ENCODE measurements at places on chromosomes 11 and 22.

GRCh38 chr11:73034777-73035176 lies 107.3 kb downstream of the FCHSD2 start:
- no peak for DNase-seq

GRCh38 chr11:83070731-83071566 lies 748 bp downstream of the RAB30 start:
- DNase-seq, result peak; percentile 29

DNA sequence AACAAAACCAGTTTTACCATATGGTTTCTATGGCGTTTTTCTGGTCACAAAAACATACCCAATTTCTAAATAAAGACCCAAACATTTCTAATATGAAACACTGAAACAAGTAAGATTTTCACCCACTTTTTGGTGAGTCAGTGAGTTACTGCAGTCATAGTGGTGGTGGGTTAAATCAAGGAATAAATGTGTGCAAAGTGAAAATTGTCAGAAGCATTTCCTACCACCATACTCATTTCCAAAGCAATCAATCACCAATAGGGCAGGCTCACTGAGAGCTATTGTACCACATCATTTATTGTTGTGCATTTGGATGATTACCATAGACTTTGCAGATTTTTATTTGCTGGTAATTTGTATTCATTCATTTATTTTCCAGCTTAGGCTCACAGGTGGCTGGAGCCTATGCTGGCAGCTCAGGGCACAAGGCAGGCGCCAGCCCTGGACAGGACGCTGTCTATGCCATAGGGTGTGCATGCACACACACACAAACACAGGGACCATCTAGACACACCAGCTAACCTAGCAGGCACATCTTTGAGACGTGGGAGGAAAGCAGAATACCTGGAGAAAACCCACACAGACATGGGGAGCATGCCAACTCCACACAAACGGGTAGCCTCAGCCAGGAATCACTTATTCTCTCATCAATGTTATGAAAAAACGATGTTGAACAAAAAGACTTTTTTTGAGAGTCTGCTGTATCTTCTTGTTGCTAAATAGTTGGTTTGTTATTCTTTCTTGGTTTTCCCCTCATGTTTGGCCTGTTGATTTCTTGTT lies 5.1 kb downstream of the FAM118B start:
- no peak for DNase-seq

DNA sequence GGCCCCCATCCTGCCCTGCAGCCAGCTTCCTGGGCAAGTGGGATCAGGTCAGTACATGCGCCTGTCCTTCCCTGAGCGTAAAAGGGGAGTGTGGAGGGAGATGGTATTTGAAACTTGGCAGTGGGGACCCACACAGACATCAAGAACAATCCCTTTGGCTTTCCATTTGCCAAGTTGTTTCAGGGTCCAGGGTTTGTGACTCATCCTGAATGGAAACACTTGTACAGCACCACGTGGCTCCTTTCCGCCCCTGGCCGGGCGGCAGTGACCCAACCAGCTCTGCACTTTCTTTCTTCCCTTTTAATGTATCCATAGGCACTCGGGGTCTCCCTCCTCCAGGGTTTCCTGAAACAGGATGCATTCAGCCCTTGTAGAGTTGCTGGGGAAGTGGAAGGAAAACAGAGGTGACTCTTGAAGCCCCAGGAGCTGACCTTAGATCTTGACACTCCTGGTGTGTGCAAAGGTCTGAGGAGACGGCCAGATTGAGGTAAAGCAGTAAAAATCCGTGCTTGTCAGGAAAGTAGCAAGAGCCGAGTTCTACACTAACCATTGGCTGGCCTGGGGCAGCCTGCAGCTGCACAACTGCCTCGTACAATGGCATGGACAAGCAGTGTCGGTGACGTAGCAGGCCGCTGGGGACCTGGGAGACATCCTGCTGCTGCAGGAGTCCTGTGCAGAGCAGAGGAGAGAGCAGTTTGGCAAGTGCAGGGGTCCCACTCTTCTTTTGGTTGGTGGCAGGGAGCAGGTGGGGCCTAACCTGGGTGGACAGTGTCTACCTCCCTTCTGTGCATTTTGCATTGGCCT lies 189.8 kb downstream of the SNX19 start:
- DNase-seq, result no peak

DNA sequence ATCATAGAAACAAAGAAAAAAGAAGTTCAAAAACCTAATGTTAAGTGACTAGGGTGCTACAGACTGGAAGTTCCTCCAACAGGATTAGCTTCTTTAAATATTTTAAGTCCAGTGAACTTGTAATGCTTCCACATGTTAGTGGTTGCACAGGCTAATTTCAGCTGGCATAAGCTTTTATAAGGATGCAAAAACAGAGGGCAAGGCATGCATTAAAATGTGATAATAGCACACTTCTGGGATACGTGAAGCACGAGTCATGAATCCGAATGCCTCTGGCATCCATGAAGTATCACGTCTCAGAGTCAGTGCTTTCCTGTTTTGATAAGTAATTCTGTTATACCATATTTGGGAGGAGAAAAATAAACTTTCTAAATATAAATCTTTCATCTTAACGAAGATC lies 106.8 kb downstream of the DCDC1 start:
- DNase-seq, result no peak

- no peak for DNase-seq
Observed at GRCh38 chr11:73326929-73327811, 19.1 kb downstream of the ARHGEF17 start.

- DNase-seq, result peak; percentile 15
Observed at GRCh38 chr22:24146194-24146616, 35.1 kb upstream of the SUSD2 start.

DNA sequence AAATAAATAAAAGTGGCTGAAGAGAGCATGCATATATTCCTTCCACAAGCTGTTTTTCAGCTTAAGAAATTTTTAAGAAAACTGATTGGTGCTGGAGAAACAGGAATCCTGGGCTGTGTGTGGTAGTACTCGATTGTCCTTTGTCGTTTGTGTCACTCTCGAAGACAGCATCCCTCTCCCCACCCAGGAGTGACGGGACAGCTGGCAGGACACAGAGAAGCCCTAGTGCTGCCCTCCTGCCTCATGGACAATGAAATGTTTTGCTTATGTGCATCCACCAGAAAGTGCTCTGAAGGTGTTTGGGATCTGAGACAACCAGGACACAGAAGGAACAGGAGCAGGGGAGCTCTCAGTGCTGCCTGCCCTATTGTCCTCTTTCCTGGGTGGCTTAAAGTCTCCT lies 12.8 kb downstream of the PLAAT4 start:
- no peak for DNase-seq

DNA sequence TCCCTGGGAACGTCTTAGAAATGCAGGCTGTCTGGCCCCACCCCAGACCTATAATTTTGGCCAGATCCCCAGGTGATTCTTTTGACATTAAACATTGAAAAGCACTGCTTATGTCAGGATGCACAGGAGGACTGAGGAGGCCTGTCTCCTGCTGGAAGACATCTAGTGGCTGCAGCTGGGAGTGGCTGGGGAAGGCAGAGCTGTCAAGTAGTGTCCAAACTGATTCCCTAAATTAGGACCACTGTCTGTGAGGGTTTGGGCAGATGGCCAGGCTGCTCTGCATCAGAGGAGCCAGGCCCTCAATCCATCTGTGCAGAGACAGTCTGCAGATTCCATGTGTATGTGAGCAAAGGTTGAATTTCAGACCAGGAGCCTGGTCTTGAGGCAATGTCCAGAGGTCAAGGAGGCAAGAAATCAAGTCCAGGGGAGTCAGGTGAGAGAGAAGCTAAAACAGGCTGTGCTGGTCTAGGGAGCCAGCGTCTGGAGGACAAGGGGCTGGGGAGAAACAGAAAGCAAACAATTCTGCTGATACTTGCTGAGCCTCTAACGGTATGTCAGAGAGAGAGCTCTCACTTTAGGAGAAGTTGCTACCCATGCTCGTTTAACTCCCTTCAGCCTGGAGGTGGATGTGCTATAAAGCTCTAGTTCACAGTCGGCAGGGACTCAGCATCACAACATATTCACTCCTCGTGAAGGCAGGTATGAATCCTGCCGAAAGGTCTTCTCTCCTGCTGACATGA lies 15.3 kb upstream of the SYTL2 start:
- DNase-seq, result no peak

- no peak for DNase-seq
Observed at GRCh38 chr11:122782222-122782621, 56.1 kb upstream of the CRTAM start.

GRCh38 chr22:23718371-23719165 lies 27.8 kb downstream of the RGL4 start:
- no peak for DNase-seq

GRCh38 chr11:7488681-7489080 lies 3.4 kb downstream of the OLFML1 start:
- no peak for DNase-seq

DNA sequence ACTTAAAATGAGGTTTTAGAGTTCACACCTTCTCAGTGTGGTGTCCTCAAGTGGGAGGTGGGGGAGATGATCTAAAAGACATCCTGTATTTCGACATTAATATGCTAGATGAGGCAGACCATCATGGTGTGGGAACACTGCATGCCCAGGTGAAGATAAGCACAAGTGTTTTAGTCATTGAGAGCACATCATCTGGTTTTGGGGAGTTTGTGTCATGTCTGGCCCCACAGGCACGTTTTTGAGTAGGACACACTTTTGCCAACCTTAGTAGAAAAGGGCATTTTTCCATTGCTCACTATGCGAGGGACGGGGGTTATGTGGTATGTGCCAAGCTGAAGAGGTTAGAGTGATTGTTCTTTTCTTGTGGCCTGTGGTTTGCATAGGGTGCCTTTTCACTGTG lies 189.3 kb downstream of the DBX1 start:
- DNase-seq, result no peak

- no peak for DNase-seq
Observed at GRCh38 chr11:646214-646613, 9.1 kb downstream of the DRD4 start.

GRCh38 chr11:116692318-116693101 lies 80.3 kb downstream of the BUD13 start:
- DNase-seq, result no peak

DNA sequence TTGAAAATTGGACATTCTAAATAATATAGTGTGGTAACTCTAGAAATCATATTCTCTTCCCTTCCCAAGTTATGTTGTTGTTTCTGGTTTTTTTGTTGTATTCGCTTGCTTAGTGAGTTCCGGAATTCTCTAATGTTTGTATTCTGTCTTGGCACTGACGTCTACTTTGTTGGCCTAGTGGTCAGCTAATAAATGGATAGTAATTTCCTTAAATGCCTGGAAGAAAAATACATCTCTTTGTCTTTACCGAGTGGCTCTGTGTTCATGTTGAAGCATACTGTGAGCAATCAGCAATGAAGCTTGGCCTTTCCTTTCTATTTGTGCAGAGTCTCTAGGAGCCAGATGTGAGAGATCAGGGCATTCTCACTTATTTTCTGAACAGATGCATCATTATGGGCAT lies 1225.7 kb downstream of the JRKL start:
- DNase-seq, result no peak

- DNase-seq, result no peak
Observed at GRCh38 chr11:113077379-113077778, 116.2 kb downstream of the NCAM1 start.

DNA sequence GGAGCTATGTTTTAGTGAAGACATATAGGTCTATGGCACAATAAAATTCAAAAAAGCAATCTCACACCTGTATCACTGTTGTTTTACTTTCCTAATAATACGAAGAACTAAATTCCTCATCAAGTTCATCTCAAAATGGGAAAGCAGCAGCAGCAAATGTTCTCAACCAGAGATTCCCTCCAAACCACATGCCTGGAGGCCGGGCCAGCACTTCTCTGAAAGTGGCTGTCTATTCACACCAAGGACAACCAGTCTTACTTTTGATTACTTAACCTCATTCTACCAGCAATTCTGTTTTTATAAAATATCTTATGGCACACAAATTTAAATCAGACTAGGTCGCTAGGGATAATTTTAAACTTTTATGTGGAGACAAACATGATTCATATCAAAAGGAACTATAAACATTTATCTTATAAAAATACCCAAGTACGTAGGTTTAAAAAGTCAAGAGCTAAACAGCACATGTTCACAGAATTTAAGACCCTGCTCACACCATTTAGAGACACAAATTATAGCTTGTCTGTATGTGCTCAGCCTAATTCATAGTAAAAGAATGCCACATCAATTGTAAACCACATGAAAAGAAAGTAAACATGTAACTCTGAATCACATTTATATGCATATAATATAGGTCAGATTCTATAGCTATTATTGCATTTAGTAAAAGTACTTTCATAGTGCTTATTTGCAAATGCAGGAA lies 46.1 kb downstream of the RRAS2 start:
- peak; percentile 14 for DNase-seq

DNA sequence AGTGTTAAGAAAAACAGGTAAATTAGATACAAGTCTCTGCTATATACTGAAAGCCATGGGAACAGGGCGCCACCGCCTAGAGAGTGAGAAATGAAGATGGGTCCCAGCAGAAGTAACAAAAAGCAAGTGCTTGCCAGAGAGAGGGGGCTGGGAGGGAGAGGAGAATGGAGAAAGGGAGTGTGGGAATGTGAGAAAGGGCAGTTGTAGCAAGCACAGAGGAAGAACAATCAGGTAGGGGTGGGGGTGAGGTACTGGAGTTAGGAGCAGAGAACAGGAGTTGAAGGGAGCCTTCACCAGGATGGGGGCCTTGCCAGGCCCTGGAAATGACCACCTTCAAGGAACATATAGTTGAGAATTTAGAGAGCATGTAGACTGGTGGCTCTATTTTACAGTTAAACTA lies 66.8 kb downstream of the TCF20 start:
- DNase-seq, result no peak

DNA sequence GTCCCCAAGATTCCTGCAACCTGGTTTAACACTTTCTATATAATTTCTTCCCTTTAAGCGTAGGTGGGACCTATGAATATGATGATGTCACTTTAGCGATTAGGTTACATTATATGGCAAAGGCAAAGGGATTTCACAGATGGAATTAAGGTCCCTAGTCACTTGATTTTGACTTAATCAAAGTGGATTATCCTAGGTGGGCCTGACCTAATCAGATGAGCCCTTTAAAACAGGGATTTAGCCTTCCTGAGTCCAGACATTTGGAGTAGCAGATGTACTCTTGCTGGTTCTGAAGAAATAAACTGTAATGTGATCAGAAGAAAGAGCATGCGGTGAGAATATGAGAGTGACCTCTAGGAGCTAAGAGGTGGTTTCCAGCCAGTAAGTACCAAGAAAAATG lies 67.8 kb upstream of the LIN7C start:
- DNase-seq, result no peak

DNA sequence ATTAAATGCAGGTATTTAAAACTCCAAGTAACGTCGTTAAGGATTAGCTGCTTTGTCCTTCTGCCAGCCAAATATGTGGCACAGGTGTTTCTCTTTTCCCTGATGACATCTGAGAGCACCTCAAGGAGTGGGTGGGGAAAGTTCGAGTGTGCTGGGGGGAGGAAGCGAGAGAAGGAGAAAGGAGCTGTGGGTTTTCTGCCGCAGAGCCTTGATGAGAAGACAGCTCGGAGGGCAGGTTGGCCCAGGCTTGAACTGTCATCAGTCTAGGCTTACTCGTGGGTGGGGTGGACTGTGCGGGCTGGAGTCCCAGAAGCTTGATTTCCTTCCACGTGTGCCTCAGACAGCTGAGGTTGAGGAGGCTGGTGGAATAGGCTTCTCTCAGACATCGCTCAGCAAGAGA lies 15.2 kb upstream of the SORL1-AS1 start:
- DNase-seq, result peak; percentile 72
